ENCODE measurements at places on chromosomes 12 and 14.
A peak's percentile ranks its signal among the peaks of the same experiment; 100 is the strongest.

GRCh38 chr14:56268673-56269072 lies 150.5 kb downstream of the PELI2 start:
- H3K27me3 ChIP-seq, result peaks cover 3% of the 10 kb centered on the region
- no peak overlapping the region for H3K27ac ChIP-seq
- no peak for DNase-seq
- H3K4me1 ChIP-seq, result no peaks in the 10 kb centered on the region
- H3K4me3 ChIP-seq, result no peak overlapping the region

- H3K36me3 ChIP-seq, result peaks cover 24% of the 10 kb centered on the region
- H3K4me3 ChIP-seq, result no peak overlapping the region
- no peaks in the 10 kb centered on the region for H3K27me3 ChIP-seq
- no peak for DNase-seq
Measured at GRCh38 chr14:71591929-71592328, 340.3 kb upstream of the RGS6 start.

- H3K36me3 ChIP-seq, result peaks cover 25% of the 10 kb centered on the region
- H3K27ac ChIP-seq, result peak overlapping the region; percentile 99
- no peaks in the 10 kb centered on the region for H3K27me3 ChIP-seq
- DNase-seq, result peak; percentile 92
- peak overlapping the region; percentile 91 for H3K4me3 ChIP-seq
Measured at GRCh38 chr12:121789800-121790728, 3.4 kb downstream of the RHOF start.

GRCh38 chr12:1291601-1292332 lies 300.7 kb downstream of the ERC1 start:
- no peaks in the 10 kb centered on the region for H3K4me1 ChIP-seq
- H3K27ac ChIP-seq, result no peak overlapping the region
- H3K27me3 ChIP-seq, result no peaks in the 10 kb centered on the region
- no peak for DNase-seq
- peaks cover 5% of the 10 kb centered on the region for H3K36me3 ChIP-seq
- H3K4me3 ChIP-seq, result no peak overlapping the region

GRCh38 chr12:6960593-6961277 lies 9.6 kb downstream of the PTPN6 start:
- H3K4me3 ChIP-seq, result peak overlapping the region; percentile 82
- no peaks in the 10 kb centered on the region for H3K27me3 ChIP-seq
- peak; percentile 42 for DNase-seq
- peak overlapping the region; percentile 98 for H3K27ac ChIP-seq
- peaks cover 76% of the 10 kb centered on the region for H3K4me1 ChIP-seq

DNA sequence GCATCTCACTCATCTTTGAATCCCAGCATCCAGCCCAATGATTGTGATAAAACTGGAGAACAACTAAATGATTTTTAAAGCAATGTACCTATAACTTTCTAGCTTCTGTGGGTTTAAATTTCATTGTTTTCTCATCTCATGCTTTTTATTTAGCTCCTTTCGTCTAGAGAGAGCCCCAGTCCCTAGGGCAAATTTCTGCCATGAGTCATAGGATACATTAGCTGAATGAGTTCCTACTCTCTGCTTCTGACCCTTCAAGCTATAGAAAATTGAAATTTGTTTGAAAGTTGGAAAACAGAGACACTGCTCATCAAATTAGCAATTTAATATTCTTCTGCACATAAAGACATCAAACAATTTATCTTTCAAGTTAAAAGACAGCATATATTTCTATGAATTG lies 113.9 kb downstream of the KIF21A start:
- no peak for DNase-seq
- H3K27ac ChIP-seq, result peak overlapping the region; percentile 6
- H3K27me3 ChIP-seq, result no peaks in the 10 kb centered on the region

DNA sequence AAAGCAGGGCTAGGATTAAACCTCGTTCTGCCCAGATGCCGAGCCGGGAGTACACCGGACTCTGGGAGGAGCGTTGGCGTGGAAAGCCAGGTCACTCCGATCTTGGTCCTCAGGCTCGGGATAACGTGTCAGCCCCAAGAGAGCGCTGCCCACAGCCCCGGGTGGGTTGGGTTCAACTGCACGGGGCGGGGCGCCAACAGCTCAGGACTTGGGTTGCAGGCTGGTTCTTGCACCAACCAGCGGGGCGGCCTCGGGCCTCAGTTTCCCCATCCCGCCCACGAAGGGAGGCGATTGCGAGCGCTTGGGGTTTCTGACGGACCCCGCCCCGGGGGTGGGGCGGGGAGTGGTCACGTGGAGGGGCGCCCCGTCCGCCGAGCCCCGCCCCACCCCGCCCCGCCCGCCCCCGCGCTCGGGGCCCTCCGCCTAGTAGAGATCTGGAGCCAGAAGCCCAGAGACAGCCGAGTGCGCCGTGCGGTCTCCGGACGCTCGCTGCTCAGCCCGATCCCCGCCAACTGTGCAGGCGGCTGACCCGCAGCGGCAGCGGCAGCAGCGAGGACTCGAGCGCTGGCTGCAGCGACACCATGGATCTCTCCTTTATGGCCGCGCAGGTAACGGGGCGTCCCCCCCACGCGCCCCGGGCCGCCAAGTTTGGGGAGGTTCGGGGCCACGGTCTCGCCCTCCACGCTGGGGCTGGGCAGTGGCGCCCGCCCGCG lies at the start of gene C14orf132:
TSS of gene C14orf132 (plus strand) at position 443 of the 713 bp plus-strand sequence. CDS start at position 582, 139 bp downstream.
- H3K27ac ChIP-seq, result no peak within 1 kb of the TSS
- H3K27me3 ChIP-seq, result peaks cover 49% of the 10 kb centered on the region
- H3K36me3 ChIP-seq, result no peaks in the 10 kb centered on the region
- peak within 1 kb of the TSS; percentile 69 for H3K4me3 ChIP-seq
- DNase-seq, result peak; percentile 8

DNA sequence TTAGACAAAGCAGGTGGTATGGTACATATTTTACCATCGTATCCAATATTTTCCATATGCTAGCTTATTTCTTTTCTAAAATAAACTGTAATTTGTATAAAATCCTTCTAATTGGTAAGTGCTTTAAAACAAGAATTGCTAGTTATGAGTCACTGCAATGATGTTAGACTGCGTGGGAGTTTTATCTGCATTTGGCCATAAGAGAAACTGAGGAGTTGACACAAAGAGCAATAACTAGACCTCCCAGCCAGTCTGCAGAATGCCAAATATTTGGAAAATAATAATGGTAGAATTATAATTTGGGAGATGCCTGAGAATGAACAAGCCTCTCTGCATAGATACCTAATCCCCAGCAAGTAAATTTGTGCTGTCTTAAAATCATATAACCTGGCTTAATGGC lies 61.7 kb upstream of the PTPRR start:
- no peak overlapping the region for H3K27ac ChIP-seq
- no peaks in the 10 kb centered on the region for H3K27me3 ChIP-seq
- H3K36me3 ChIP-seq, result no peaks in the 10 kb centered on the region

- peaks cover 43% of the 10 kb centered on the region for H3K4me1 ChIP-seq
- peak overlapping the region; percentile 87 for H3K4me3 ChIP-seq
- H3K27me3 ChIP-seq, result no peaks in the 10 kb centered on the region
Measured at GRCh38 chr12:49366096-49366651, 1.1 kb upstream of the SPATS2 start.

- no peaks in the 10 kb centered on the region for H3K4me1 ChIP-seq
- no peaks in the 10 kb centered on the region for H3K36me3 ChIP-seq
- H3K27ac ChIP-seq, result no peak overlapping the region
- no peak for DNase-seq
Measured at GRCh38 chr12:132360906-132361777, 31.8 kb upstream of the GALNT9 start.

GRCh38 chr14:102957222-102957621 lies 34.8 kb downstream of the AMN start:
- H3K4me1 ChIP-seq, result no peaks in the 10 kb centered on the region
- peaks cover 4% of the 10 kb centered on the region for H3K27me3 ChIP-seq
- H3K36me3 ChIP-seq, result no peaks in the 10 kb centered on the region
- H3K27ac ChIP-seq, result no peak overlapping the region

DNA sequence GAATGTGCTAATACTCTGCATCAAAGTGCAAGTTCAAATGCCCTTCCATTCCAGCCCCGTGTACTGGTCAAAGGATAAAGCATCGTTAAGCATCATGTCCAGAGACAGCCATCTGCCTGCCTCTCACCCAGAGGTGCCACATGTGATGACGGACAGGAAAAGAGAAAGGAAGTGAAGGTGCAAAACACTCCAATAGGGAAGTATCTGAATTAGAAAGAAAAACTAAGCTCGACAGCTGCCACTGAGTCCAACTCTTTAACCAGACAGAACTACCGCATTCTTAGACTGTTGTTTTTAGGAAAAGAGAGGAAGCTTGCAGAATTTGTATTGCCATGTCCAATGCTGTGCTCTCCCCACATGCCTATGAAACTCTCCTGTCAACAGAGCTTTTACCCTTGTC lies 465.0 kb upstream of the SOX5 start:
- DNase-seq, result no peak
- no peak overlapping the region for H3K27ac ChIP-seq
- H3K4me1 ChIP-seq, result no peaks in the 10 kb centered on the region
- H3K36me3 ChIP-seq, result no peaks in the 10 kb centered on the region
- H3K4me3 ChIP-seq, result no peak overlapping the region

GRCh38 chr14:76826122-76826521 lies at the start of gene LRRC74A:
LRRC74A (plus strand) TSS chr14:76826408; CDS start chr14:76826698, 290 bp downstream.
- H3K27me3 ChIP-seq, result peaks cover 2% of the 10 kb centered on the region
- no peaks in the 10 kb centered on the region for H3K4me1 ChIP-seq
- H3K27ac ChIP-seq, result no peak within 1 kb of the TSS
- no peak within 1 kb of the TSS for H3K4me3 ChIP-seq
- no peaks in the 10 kb centered on the region for H3K36me3 ChIP-seq

DNA sequence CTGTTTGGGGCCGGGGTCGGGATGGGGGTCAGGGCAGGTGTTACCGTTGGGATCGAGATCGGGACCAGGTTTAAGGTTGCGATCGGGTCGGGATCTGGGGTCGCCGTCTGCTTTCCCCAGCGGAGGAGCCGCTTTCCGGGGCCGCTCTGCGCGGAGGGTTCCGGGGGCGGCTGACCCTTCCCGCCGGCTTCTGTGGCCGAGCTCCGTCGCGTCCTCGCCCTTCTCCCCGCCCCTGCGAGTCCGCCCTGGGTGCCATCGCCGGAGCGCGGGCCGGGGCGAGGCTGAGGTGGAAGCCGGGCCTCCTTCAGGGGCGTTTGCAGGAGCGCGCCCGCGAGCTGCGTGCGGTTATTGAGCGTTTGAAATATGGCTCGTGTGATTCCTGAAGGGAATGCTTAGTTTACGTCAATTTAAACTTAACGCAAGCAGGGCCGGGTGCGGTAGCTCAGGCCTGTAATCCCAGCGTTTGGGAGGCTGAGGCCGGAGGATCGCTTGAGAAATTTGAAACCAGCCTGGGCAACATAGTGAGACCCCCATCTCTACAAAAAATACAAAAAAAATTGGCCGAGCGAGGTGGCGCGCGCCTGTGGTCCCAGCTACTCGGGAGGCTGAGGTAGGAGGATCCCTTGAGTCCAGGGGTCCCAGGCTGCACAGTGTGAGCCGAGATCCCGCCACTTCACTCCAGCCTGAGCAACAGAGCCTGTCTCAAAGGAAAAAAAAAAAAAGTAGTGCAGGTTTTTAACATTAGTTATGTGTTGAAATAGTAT lies 620 bp downstream of the PGAM5 start:
- peaks cover 14% of the 10 kb centered on the region for H3K36me3 ChIP-seq
- peak overlapping the region; percentile 89 for H3K4me3 ChIP-seq
- peaks cover 15% of the 10 kb centered on the region for H3K4me1 ChIP-seq
- H3K27me3 ChIP-seq, result no peaks in the 10 kb centered on the region

GRCh38 chr12:104827587-104827986 lies 130.5 kb downstream of the SLC41A2 start:
- H3K36me3 ChIP-seq, result peaks cover 12% of the 10 kb centered on the region
- no peaks in the 10 kb centered on the region for H3K27me3 ChIP-seq
- H3K4me1 ChIP-seq, result peaks cover 5% of the 10 kb centered on the region
- no peak overlapping the region for H3K27ac ChIP-seq
- no peak for DNase-seq

- H3K27ac ChIP-seq, result no peak overlapping the region
- peaks cover 6% of the 10 kb centered on the region for H3K4me1 ChIP-seq
- no peaks in the 10 kb centered on the region for H3K27me3 ChIP-seq
- peaks cover 14% of the 10 kb centered on the region for H3K36me3 ChIP-seq
Measured at GRCh38 chr14:89178376-89178775, 238.7 kb downstream of the FOXN3 start.

GRCh38 chr14:100408350-100409002 lies 85.3 kb downstream of the SLC25A47 start:
- no peak for DNase-seq
- peaks cover 2% of the 10 kb centered on the region for H3K36me3 ChIP-seq
- H3K4me1 ChIP-seq, result peaks cover 22% of the 10 kb centered on the region
- no peak overlapping the region for H3K4me3 ChIP-seq
- H3K27me3 ChIP-seq, result no peaks in the 10 kb centered on the region

DNA sequence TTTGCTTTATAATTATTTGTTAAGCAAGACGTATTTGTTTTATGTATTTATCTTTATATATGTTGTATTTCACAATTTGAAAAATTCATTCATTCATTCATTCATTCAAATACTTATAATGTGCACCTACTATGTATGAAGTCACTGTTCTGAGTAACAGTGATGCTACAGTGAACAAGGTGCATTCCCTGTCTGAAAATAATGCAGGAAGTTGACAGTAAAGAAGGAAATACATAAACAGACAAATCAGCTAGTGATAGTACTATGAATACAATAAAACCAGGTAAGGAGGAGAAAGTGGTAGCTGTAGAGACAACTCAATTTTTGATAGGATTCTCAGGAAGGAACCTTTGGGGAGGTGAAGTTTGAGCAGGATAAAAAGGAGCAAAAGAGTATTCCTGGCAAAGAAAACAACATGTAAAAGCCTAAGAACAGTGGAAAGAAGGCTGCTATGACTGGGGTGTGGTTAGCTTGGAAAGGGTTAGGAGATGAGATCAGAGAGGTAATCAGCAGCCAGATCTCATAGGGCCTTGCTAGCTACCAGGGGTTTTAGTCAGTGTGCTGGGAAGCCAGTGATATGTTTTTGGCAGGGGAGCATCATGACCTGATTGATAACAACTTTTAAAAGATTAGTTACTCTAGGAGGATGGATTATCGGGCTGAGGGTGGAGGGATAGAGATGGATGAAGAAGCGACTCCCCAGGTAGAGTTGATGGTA lies 17.4 kb downstream of the BICDL1 start:
- H3K27me3 ChIP-seq, result no peaks in the 10 kb centered on the region
- H3K36me3 ChIP-seq, result peaks cover 49% of the 10 kb centered on the region
- H3K4me3 ChIP-seq, result peak overlapping the region; percentile 66
- peak overlapping the region; percentile 99 for H3K27ac ChIP-seq
- peak; percentile 42 for DNase-seq

GRCh38 chr12:121240484-121241101 lies 30.7 kb downstream of the P2RX4 start:
- H3K27ac ChIP-seq, result peak overlapping the region; percentile 92
- peak; percentile 79 for DNase-seq
- H3K36me3 ChIP-seq, result peaks cover 27% of the 10 kb centered on the region
- no peaks in the 10 kb centered on the region for H3K27me3 ChIP-seq
- peak overlapping the region; percentile 73 for H3K4me3 ChIP-seq
- H3K4me1 ChIP-seq, result peaks cover 30% of the 10 kb centered on the region

GRCh38 chr14:33229269-33229929 lies 290.7 kb downstream of the NPAS3 start:
- H3K27me3 ChIP-seq, result no peaks in the 10 kb centered on the region
- H3K4me3 ChIP-seq, result no peak overlapping the region
- H3K4me1 ChIP-seq, result no peaks in the 10 kb centered on the region
- DNase-seq, result no peak
- no peaks in the 10 kb centered on the region for H3K36me3 ChIP-seq

GRCh38 chr12:122866950-122867607 lies 28.8 kb downstream of the VPS37B start:
- no peak for DNase-seq
- peaks cover 4% of the 10 kb centered on the region for H3K27me3 ChIP-seq
- H3K4me3 ChIP-seq, result no peak overlapping the region
